ENCODE measurements at places on chromosomes 6 and 20.
A peak's percentile ranks its signal among the peaks of the same experiment; 100 is the strongest.

- DNase-seq: no peak
These were observed 71.5 kb downstream of the SOX4 start for GRCh38 chr6:21665110-21665391.

DNA sequence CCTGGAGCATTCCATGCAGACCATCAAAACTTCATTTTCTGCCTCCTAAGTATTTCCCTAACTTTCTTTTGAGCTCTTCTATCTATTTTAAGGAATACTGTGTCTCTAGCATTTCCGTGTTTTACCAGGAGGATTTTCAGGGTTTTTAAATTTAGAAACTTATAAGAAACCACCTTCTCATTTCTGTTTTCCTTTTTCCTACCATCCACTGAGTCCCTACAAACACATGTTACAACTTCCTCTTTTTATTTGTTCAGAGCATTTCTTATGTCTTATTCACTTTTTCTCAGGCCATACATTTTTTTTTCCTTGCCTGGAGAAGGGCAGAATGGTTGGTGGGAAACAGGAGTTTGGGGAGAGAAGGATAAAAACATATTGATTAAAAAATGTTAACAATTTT, 130.0 kb upstream of the BMP5 start:
- no peak for DNase-seq

GRCh38 chr6:4372866-4373265, 237.5 kb upstream of the ECI2 start:
- no peak for DNase-seq

GRCh38 chr6:48136856-48137255, 25.9 kb upstream of the PTCHD4 start:
- DNase-seq: no peak

DNA sequence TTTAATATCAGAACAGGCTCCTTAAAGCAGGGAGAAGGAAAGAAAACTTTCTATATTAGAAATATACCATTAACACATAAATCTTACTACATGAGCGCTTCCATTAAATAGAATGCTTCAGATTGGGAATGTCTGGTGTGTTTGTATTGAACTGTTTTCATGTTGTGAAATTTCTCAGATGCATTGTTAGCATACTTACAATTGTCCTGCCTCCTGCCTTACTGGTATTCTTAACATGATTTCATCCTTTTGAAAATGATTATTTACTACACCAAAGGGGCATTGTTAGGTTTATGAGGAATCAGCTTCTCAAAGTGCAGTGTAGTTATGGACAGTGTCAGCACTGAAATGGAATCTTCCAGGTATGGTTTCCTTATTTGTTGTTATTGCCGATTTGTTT, 145.6 kb downstream of the MTFR2 start:
- no peak for DNase-seq

DNA sequence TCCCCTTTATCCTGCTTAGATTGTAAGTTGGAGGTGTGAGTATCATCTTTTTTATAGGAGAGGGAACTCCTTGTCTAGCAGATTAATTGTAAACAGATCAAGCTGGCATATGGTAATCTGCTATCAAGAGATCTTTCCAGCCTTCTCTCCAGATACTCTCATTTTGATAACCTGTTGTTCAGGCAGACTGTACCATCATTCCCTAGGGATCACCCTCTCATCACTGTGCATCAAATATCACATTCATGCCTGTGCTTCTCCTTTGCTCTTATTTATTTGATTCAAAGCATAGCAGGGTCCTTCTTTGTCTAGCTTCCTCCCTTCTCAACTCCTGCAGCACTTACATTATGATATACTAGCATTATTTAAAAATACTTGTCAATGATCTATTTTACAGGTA, 73.8 kb downstream of the LRRC1 start:
- no peak for DNase-seq

GRCh38 chr20:41507436-41507835, 110.7 kb downstream of the CHD6 start:
- no peak for DNase-seq

DNA sequence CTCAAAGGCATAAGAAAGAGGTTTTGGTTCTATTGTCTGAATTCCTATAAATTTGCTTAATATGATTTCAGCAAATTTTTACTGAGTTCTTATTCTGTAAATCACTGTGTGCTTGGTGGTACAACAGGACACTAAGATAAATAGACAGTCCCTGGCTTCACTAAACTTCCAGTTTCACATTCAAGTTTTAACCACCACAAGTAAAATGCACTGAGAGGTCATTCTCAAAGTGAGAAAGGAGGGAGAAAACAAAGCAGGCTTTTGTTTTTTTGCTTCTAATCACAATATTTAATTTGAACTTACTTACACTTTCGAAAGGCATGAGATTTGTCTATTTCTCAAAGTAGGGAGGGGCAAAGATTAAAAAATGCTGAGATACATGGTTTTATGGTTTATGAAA, 445.7 kb downstream of the CDC5L start:
- DNase-seq: no peak

GRCh38 chr20:32484225-32484957, 100.7 kb downstream of the NOL4L start:
- no peak for DNase-seq

- DNase-seq: peak; percentile 97
These were observed 168.4 kb upstream of the TNFAIP3 start for GRCh38 chr6:137698636-137699030.

DNA sequence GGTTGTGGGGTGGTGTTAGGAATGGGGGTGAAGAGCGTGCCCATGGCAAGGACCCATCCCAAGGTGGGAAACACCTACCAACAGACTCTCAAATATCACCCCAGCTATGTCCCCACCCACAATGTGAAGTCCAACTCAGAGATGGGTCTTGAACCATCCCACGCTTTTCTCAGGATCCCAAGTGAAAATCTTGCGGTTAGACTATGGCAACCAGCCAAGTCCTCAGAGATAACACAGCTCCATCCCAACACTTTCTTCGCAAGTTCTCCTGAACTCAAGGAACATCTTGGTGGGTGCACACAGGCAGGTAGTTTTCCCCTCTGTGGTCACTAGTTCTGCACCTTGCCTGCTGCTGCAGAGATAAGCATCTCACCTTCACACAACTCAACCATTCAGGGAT, 116.0 kb downstream of the CDC5L start:
- no peak for DNase-seq

- no peak for DNase-seq
These were observed 330.3 kb downstream of the HTR1B start for GRCh38 chr6:77133031-77133430.

Data from AML-193 (cell line).